ENCODE measurements at places on chromosomes 12 and 14.

- DNase-seq = no peak
Measured at GRCh38 chr12:104023710-104024109, 26.3 kb downstream of the GLT8D2 start.

GRCh38 chr12:68581926-68582325 is 28.8 kb upstream of the RAP1B start:
- DNase-seq = no peak

DNA sequence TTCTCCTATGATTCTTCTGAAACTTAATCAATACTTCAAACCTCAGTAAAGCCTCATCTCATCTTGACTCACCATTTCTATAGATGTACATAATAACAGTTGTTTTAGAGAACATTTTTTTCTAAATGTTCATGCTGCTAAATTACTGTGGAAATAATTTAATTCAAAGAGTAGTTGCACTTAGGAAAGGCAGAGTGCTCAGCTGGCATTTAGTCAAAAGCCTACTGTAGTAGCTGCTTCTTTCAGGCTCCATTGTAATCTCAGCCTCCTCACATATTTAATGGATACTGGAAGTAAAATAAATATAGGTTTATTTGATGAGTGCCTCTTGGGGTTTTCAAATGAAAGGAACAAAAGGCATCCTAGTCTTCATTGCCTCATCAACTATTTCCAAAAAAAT is 325.0 kb downstream of the CCER1 start:
- no peak for DNase-seq

- DNase-seq = peak; percentile 57
Measured at GRCh38 chr12:105667973-105668743, 337.7 kb downstream of the C12orf75 start.

DNA sequence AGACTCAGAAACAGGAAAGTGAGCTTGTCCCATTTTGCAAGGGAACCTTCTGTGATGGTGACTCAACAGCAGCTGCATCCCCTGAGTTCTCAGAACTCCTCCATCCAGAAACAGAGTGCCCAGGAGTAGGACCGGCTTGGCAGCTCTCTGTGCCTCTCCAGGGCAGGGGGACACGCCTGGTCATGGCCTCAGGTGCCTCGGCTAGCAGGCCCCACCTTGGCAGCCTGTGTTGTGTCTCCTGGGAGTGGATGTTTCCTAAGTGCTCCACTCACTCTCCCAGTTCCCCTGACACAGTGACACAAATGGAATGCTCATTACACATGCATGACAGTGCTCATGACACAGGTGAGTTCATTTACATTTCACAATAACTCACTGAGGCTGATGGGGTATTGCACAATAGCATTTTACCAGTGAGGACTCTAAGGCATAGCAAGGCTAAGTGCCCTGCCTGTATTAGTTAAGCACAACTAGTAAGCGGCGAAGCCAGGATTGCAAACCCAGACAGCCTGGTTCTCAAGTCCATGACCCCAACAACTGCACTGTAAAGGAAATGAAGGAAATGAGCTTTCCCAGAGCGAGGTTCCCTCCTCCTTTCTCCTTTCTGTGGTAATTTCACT is 47.4 kb downstream of the CALM1 start:
- no peak for DNase-seq

GRCh38 chr14:38611928-38612327 is 356.0 kb upstream of the CLEC14A start:
- no peak for DNase-seq

DNA sequence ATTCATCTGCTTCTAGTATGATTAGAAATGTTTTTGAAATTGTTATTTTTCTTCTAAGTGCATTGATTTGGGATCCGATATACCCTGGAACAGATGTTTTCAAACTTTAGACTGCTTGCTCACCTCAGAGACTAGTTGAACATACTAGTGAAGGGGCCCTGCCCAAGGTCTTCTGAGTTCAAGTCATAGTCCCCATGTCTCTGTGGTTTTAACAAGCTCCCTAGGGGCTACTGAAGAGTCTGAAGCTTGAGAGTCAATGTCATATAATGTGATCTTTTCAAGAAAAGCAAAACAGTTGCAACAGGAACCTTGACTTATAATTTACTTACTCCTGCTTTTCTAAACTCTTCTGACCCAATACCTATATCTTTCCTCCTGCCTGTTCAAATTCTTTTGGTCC is 7.5 kb upstream of the UBE2N start:
- DNase-seq = no peak

- DNase-seq = no peak
Measured at GRCh38 chr14:42565556-42565955, 958.9 kb downstream of the LRFN5 start.

DNA sequence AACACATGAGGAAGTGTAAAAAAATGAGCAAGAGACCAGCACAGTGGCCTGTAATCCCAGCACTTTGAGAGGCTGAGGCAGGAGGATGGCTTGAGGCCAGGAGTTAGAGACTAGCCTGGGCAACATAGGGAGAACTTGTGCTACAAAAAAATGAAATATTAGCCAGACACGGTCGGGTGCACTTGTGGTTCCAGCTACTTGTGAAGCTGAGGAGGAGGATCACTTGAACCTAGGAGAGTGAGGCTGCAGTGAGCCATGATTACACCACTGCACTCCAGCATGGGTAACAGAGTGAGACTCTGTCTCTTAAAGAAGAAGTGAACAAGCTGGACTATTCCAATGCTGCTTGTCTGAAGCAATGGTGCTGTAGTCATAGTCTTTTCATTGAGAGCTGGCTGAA is 36.3 kb upstream of the MAP3K9 start:
- DNase-seq = no peak

DNA sequence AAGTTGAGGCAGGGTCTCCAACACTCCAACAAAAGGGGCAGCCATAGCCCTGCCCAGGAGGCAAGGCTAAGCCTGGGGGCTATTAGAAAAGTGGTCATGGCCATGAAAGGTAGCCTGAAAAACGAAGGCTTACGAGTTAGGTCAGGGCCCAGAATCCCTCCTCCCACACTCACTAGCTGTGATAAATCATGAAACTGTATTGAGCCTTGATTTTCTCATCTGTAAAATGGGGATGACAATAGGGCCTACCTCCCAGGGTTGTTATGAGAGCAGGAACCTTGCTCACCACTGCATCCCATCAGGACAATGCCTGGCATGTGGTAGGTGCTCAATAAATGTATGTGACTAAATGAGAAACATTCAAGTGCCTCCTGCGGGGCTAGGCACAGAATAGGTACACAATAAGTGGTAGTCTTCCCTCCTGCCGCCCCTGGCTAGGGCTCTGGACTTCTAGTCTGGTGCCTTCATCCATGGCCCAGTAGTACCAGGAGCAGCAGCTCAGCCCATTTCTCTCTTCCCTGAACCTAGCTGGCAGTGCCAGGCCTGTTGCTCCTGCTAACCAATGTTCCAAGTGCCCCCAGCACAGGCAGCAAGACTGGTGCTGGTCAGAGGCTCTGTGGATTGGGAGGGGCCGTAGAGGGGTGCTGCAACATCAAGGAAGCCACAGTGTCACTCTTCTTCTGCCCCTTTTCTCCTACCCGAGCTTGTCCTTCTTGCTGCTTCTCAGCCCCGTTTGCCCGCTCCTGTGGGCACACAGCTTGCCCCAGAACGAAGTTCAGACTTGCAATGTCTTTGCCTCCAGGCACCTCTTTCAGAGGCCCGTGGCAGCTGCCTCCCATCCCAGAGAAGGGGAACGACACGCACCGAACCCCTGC is 7.8 kb downstream of the PGF start:
- DNase-seq = no peak

- no peak for DNase-seq
Measured at GRCh38 chr12:22064968-22065367, 18.9 kb downstream of the CMAS start.

GRCh38 chr14:80223696-80224465 is 12.6 kb upstream of the DIO2 start:
- no peak for DNase-seq

DNA sequence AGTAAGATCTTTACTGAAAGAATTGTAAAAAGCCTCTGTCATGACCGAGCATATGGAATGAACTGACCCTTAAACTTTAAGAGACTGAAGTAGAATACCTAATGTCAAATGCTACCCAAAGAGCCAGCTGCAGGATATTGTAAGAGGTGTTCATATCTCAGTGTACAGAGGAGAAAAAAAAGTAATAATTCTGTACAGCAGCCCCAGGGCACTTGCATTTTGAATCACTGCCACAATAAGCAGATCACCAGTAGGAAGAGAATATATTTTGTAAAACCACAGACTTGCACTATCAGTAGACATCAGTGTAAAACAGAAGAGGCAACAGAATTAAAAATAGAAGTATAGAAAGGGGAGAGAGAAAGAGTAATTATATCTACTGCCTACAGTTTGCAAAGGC is 162.6 kb downstream of the PPFIA2 start:
- no peak for DNase-seq

DNA sequence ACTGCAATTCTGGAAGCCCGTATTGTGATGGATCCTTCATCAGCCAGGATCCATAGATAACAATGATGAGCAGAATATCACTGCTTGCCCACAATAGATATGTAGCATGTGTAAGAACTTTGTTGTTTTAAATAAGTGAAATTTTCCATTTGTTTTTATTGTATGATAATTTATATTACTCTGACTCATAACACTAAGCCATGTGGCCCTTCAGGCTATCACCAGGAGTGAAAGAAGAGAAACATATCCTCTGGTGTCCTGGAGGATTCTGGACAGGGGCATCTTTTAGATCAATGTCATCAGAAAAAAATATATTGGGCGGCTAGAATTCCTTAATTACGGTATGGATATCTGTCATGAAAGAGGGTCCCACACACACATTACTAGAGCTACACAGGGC is 167.5 kb downstream of the SLC6A15 start:
- no peak for DNase-seq

GRCh38 chr12:93918262-93918661 is 230.1 kb upstream of the PLXNC1 start:
- peak; percentile 42 for DNase-seq

DNA sequence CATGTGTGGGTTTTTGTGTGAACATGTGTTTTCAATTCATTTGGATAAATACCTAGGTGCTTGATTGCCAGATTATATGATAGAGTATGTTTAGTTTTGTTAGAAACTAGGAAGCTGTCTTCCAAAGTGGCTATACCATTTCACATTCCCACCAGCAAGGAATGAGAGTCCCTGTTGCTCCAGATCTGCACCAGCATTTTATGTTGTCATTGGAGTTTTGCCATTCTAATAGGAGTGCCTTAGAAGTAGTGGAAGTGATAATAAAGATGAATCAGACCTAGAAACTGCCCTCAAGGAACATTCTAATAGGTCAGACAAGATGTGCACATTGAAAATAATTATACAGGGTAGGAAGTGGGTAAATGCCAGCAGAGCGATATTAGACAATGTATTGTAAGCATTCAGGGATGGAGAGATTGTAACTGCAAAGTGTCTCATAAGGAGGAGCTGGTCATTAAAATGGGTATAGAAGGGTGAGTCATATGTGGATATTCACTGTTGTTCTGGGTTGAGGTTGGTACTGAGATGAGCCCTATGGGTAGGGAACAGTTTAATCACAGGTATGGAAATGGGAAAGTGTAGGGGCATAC is 71.4 kb downstream of the MNAT1 start:
- peak; percentile 49 for DNase-seq

- no peak for DNase-seq
Measured at GRCh38 chr12:108526482-108527165, 11.5 kb downstream of the FICD start.

- DNase-seq = no peak
Measured at GRCh38 chr12:108468196-108468968, 46.7 kb upstream of the FICD start.

DNA sequence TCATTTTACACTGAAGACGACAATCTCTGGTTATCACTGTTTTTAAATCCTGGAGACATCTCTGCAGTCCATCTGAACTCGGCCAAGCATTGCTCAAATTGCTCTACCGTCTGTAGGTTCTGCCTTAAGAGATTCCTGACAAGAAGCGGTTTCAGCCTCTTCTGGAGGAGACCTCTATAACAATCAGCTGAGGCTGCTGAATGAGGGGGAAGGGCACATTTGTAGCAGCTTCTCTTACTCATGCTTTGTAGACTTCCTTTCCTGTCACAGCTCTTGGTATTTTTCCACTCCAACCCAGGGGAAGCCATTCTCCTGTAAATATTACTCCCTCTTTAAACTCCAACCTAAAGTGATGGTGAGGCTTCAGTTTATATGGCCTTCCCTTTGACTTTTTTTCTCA is 3.0 kb downstream of the ARG2 start:
- no peak for DNase-seq

- DNase-seq = no peak
Measured at GRCh38 chr14:24135584-24135833, 485 bp upstream of the PSME1 start.

DNA sequence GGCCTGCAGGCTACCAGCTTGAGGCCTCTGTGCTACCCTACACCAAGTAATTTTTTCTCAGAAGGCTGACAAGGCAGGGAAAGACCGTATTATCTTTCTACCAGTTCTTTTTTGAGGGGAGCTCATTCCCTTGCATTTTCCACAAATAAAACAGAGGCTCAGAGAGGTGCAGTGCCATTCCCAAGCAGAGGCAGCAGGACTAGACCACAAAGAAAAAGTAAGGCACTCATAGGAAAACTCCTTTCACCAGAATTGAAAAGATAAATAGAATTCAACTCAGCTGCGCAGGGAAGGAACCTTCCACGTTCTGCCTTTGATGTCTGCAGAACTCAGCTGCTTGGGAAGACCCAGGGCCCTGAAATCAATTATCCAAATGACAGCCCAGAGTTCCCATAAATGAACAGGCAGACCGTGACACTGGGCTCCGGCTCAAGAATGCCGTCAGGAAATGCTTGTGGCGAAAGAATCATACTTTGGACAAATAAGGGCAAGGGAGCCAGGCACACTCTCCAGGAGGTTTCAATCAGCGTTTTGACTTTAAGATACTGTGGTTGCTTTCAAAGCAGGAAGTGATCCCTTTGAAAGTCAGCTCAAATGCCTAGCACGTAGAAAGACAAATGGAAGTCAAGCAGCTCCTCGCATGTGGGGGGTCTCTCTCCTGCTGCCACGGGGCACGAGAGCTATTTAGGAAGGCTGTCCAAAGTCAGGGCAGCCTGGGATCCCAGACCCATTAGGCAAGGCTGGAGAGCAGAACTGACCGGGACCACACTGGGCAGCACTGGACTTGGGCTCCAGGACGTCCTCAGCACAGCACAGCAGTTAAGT is 14.0 kb downstream of the KCTD10 start:
- peak; percentile 99 for DNase-seq

DNA sequence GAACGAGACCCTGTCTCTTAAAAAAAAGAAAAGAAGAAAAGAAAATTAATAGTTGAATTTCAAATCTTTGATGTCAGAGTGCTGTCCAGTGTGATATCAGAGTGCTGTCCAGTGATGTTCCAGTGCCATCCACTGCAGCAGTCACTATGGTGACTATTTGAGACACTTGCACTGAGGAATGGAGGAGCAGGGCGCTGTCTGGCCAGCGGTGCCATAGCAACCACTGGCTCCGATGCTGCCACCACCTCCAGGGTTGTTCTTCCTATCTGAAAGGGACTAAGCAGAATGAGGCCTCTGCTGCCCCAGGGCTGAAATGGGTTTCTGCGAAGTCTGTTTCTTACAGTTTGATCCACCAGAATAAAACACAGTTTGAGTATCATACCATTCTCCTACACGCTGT is 272.9 kb downstream of the NUAK1 start:
- DNase-seq = no peak

DNA sequence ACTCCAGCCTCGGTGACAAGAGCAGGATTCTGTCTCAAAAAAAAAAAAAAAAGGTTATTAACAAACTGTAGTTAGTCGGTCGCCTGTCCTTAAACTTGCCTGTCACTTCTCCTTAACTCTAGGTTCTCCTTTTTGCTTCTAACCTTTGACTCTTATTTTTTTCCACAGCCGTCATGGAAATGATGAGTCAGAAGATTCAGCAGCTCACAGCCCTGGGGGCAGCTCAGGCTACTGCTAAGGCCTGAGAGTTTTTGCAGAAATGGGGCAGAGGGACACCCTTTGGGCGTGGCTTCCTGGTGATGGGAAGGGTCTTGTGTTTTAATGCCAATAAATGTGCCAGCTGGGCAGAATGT is 418 bp upstream of the MYG1 start:
- DNase-seq = no peak
